ENCODE measurements at places on chromosomes 6 and 20.

- DNase-seq, result no peak
These were observed 410.5 kb downstream of the PTPRT start for GRCh38 chr20:42779216-42779615.

DNA sequence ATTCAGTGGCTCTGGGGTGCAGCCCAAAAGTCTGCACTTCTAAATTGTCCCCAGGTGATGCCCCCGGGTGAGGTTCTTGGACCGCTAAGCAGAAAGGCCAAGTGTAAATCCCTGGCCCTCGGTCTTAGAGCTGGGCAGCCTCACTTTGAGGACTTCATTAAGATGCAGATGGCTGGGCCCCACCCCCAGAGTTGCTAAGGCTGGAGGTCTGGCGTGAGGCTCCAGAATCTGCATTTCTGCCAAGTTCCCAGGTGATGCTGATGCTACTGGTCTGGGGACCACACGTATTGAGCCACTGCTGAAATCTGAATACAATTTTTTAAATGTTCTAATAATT lies 735 bp upstream of the SLC23A2 start:
- DNase-seq, result no peak

DNA sequence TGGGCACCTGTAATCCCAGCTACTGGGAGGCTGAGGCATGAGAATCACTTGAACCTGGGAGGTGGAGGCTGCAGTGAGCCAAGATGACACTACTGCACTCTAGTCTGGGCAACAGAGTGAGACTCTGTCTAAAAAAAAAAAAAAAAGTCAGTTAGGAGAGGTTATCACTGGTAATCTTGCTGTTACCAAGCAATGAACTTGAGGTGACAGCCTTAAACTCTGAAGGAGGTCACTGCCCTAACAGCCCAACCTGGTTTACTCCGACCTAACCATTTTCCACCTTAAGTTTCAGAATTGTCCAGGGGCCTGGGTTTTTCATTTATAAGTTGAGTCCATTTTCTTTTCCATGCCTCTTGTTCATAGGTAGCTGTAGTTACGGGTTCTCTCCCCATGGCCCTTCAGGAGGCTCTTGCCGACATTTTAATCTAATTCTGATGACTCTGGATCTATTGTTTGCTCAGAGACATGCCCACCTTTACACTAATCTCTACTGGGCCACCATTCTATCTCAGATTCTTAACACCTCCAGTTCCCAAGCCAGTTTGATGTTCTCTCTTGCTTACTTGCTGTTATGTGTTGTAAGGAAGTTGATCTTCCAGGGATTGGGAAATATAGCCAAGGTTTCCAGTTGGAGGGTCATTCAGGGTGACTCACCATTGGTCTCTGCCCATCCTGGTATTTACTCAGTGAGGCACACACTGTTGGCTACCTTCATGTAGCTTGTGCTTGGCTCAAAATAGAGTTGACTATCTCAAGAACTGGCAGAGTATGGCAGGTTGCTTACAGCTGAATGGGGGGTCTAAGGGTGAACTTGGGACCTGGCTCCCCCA lies 29.1 kb downstream of the SHLD1 start:
- no peak for DNase-seq

DNA sequence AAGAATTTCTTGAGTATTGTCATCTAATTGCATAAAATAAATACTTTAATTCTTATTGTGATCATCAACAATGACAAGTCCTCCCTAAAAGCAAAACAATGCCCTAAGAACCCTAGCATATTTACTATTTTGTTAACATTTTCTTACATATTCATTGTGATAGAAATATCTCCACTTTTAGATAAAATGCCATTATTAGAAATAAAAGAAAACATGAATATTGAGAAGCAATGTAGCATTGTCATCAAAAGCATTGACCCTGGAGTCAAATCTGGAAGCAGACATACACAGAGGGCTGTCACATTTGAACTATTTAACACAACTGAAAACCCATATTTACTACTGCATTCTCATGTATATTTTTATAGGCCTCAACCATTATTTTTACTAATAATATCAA lies 257.7 kb downstream of the SYNE1 start:
- DNase-seq, result no peak

DNA sequence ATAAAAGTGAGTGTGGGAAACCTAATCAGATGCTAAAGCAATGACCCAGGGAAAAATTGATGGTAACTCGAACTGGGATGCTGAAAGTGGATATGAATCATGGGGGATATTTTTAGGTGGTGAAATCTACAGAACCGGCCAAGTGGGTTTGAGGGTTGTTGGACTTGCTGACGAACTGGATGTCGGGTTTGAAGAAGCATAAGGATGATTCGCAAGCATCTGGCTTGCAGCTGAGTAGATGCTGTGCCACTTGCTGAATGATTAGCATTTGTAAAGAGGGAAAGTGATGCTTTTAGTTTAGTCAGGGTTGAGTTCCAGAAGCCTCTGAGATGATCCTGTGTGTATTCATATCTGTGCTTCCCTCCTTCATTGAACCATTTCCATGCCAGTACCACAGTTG lies 54.9 kb downstream of the UBR2 start:
- DNase-seq, result no peak

- no peak for DNase-seq
These were observed 111.2 kb upstream of the PTPN1 start for GRCh38 chr20:50398821-50399554.

GRCh38 chr20:46928580-46929132 lies 34.0 kb downstream of the EYA2 start:
- no peak for DNase-seq

GRCh38 chr20:47150403-47151152 lies 205.9 kb downstream of the ZMYND8 start:
- peak; percentile 58 for DNase-seq

GRCh38 chr6:119800526-119800925 lies 451.0 kb upstream of the MAN1A1 start:
- DNase-seq, result no peak

DNA sequence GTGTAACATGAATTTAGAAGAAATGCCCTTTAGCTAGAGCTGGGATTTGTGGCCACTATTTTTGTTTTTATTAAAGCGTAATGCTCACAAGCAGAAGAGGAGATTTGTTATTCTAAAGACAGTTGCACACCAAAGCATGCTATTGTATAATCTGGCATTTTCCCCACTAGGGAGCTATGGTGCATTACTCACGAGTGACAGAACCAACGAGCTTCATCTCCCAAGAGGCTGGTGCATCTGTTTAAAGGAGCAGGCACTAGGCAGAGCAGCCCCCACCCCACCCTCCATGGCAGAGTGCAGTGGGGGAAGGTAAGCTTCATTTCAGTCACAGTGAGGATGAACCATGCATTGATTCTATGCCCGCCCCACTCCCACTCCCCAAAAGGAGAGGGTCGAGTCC lies 287.3 kb upstream of the TSHZ2 start:
- DNase-seq, result no peak

- no peak for DNase-seq
These were observed 186.5 kb downstream of the SCP2D1 start for GRCh38 chr20:19000078-19000477.

DNA sequence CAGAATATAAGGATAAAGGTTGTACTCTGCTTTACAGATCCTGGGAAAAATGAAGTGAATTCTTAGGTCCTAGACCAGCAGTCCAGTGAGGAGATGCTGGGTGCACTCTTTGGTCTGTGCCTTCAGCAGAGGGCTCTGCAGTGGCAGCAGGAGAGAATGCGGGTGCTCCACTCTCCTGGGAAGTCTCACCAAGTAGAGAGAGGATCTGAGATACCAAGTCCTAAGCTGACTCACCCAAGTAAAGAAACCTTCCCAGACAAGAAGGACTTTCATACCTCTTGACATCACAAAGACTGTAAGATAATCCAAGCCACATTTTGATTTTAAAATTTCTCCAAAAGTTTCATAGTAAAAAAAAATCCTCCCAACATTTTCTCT lies 116.9 kb upstream of the EMILIN3 start:
- DNase-seq, result no peak

GRCh38 chr6:166836785-166837718 lies 119.3 kb downstream of the RNASET2 start:
- DNase-seq, result no peak

DNA sequence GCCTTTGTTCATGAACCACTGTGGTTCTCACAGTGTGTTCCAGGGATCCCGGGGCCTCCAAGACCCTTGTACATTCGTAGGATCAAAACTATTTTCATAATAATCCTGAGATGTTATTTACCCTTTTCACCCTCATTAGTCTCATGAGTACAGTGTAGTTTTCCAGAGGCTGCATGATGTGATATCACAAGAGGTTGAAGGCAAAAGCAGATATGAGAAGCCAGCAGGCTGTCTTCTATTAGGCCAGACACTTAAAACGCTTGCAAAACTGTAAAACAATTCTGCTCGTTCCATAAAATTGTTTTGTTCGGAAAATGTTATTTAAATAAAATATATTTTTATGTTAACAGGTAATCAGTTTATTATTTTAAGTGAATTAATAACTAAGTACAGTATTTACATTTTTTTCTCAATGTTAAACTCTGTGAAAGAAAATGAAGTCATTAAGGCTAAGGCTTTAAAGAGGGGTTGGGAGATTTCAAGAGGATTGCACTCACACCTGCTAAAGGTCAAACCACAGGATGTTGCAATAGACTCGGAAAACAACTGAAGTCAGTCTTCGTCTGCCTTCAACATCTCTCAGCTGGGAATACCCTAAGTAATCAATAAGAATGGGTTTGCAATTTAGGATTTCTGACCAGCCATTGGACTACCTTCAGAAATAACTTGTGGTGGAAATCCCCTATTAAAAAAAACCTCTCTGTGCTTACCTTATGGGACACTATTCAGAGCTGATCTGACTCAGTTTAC lies 474.2 kb downstream of the KIF16B start:
- DNase-seq, result peak; percentile 38

DNA sequence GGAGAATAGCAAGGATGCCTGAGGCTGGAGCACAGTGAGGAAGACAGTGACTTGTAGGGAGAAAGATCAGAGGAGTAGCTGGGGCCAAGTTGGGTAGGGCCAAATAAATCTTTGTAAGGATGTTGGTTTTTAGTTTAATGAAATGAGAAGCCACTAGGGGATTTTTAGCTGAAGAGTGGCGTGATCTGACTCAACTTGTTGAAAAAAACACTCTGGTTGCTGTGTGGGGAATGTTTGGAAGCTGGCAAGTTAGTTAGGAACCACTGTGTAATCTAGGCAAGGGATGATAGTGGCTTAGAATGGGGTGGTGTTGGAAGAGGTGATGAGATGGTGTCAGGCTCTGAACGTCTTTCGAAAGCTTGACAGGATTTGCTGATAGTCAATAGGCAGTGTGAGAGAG lies 176.1 kb upstream of the HDDC2 start:
- DNase-seq, result no peak

DNA sequence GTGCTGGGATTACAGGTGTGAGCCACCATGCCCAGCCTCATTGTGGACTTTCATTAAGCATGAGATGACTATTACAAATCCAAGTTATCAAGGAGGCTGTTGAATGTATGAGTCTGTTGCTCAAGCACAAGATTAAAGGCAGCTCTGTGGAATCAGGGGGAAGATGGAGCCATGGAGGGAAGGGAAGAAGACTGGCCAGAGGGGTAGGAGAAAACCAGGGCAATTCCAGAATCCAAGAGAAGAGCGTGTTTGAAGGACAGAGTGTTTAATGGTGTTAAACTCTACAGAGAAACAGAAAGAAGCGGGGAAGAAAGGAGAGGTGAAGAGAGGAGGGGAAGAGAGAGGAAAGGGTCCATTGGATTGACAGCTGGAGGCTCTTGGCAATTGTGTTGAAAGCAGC lies 49.8 kb upstream of the TTPAL start:
- no peak for DNase-seq

GRCh38 chr6:126143761-126144251 lies 157.5 kb downstream of the TRMT11 start:
- DNase-seq, result peak; percentile 75

DNA sequence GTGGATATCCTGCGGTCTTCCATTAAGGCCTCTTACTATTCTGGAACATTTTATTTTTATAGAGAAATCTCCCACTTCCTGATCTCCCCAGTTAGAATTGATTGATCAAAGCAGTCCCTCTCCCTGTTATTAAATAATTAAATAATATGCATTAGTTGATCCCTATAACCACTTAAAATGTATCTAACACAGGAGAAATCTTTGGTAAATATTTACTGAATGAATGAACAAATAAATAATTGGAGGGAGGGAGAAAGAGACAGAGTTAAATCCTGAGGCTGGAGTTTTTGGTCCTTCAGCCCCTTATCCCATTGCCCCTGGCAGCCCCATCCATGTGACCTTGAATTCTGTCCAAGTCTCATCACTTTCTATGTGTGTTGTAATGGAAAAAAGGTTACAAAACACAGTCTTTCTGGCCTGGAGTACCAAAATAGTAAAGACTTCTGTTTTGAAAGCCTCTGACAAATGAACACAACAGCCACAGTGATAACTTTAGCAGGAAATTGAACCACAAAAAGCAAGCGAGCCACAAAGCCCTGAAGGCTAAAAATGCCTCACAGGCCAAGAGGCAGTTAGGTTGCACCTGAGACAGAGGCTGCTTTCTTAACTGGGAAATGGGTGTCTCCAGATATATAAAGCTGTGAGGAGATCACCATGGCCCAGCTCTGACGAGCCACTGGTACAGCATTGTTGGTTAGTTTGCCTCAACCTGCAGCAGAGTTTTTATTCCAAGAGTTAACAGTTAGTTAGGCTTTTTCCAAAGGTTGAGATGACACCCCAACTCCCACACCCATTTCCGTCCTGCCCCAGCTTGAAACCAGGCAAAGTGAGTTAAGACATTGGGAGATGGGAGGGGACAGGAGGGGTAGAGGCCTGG lies 11.3 kb downstream of the NT5E start:
- no peak for DNase-seq

DNA sequence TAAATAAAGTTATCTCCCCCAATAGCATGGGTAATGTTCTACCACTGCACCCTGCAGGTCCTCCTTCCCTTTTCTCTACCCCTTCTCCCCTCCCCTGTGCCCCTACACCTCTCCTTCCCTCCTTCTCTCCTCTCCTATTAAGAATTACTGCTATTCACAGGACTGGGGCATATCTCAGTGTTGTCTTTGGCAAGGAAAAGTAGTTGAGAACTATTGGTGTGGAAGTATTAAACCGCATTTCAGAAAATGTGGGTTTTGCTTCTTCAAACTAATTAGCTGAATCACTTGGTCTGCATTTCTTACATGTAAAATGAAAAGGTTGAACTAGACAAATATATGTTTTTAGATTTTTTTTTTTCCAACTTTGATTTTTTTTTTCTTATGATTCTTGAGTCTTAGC lies 296.3 kb downstream of the CDKAL1 start:
- DNase-seq, result no peak

GRCh38 chr6:10138917-10139316 lies 276.0 kb downstream of the TFAP2A start:
- no peak for DNase-seq

GRCh38 chr20:57808264-57809070 lies 98.7 kb upstream of the PMEPA1 start:
- DNase-seq, result no peak

GRCh38 chr6:167566711-167567141 lies 241.8 kb downstream of the TTLL2 start:
- DNase-seq, result no peak

GRCh38 chr6:156809034-156809433 lies 31.9 kb downstream of the ARID1B start:
- DNase-seq, result peak; percentile 11

- no peak for DNase-seq
These were observed 56.1 kb downstream of the SYNJ2 start for GRCh38 chr6:158037771-158038170.

All from NCI-H1417 (cell line).